ENCODE measurements at places on chromosomes 16 and 17. TPM values are rescaled to one million over a fixed set of nuclear protein-coding genes. Genes with fewer than 3 reads are reported as not detected.

- H3K27me3 ChIP-seq = no peaks in the 10 kb centered on the region
- no peak overlapping the region for H3K4me3 ChIP-seq
- H3K36me3 ChIP-seq = no peaks in the 10 kb centered on the region
- no peaks in the 10 kb centered on the region for H3K4me1 ChIP-seq
These were observed 9.1 kb upstream of the DUXB start for GRCh38 chr16:75710344-75710743.

DNA sequence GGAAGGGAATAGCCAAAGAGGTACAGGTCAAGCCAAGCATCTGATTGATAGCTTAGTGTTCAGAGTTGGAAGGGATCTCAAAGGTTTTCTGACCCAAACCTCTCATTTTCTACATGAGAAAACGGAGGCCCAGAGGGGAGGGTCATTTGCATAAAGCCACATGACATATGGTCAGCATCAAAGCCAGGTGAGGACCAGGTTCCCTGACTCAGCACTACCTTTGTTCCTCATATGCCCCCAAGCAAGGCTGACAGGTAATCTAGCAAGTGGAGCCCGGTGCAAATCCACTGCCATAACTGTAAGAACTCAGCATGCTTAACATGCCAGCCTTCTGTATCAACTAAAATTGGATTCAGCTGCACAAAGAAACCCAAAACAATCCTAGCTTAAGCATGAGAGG is 28.2 kb upstream of the CCL1 start:
- no peak overlapping the region for H3K27ac ChIP-seq
- no peak overlapping the region for H3K4me3 ChIP-seq
- no peak for DNase-seq
- H3K27me3 ChIP-seq = no peaks in the 10 kb centered on the region
- H3K4me1 ChIP-seq = no peaks in the 10 kb centered on the region

DNA sequence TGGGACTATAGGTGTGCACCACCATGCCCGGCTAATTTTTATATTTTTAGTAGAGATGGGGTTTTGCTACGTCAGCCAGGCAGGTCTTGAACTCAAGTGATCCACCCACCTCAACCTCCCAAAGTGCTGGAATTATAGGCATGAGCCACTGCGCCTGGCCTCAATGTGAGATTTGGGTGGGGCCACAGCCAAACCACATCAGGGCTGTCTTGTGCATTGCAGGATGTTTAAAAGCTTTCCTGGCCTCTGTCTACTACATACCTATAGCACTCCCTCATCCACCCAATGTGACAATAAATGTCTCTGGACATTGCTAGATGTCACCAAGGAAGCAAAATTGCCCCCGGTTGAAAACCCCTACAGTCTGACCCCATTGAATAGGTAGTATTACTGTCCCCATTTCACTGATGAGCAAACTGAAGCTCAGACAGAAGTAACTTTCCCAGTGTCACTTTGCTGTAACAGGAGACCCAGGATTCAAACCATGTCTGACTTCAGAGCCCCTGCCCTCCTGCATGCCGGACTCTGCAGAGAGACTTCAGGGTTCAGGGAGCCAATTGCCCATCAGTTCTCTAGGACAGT is 3.6 kb upstream of the MAP3K14 start:
- H3K36me3 ChIP-seq = no peaks in the 10 kb centered on the region
- no peak overlapping the region for H3K27ac ChIP-seq
- H3K27me3 ChIP-seq = no peaks in the 10 kb centered on the region
- H3K4me3 ChIP-seq = no peak overlapping the region

- H3K27ac ChIP-seq = no peak overlapping the region
- H3K27me3 ChIP-seq = no peaks in the 10 kb centered on the region
- no peaks in the 10 kb centered on the region for H3K36me3 ChIP-seq
- no peak for DNase-seq
- H3K4me3 ChIP-seq = no peak overlapping the region
These were observed 35.3 kb upstream of the LRRC75A start for GRCh38 chr17:16527298-16527697.

DNA sequence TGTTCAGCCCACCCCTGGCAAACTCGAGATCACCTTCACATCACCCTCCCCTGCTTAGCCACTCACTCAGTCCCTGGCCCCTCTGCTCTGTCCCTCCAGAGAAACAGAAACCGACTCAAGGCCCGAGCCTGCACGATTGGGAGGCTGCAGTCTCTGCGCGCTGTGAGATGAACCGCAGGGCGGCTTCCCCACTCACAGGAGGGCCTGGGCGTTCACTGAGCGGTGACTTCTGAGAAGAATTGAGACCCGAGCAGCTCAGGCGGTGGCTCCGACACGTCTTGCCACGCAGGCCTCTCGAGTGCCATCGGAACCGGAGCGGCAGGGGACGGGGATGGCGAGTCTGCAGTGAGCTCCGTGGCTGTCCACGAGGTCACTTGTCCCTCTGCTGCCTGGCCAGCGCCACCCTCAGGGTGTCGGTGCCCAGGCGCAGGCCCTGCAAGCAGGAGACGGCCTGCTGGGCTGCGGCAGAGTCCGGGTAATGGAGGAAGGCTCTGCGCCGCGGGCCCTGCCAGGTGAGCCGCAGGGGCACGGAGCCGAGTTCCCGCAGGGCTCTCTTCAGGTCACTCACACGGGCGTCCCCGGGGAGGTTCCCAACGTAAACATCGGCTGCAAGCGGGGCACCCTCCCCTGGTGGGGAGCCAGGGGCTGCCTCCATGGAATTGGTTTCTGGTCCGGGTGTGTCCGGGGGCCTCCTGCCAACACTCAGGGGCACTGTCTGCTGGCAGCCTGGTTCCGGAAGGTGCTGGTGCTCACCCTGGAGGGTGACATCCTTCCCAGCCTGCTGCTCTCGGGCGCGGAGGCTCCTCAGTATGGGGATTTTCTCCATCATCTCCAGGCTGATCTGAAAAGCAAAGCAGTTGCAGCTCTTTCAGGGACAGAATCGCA is 21.6 kb downstream of the FOXF1 start:
- DNase-seq = no peak
- no peaks in the 10 kb centered on the region for H3K27me3 ChIP-seq

DNA sequence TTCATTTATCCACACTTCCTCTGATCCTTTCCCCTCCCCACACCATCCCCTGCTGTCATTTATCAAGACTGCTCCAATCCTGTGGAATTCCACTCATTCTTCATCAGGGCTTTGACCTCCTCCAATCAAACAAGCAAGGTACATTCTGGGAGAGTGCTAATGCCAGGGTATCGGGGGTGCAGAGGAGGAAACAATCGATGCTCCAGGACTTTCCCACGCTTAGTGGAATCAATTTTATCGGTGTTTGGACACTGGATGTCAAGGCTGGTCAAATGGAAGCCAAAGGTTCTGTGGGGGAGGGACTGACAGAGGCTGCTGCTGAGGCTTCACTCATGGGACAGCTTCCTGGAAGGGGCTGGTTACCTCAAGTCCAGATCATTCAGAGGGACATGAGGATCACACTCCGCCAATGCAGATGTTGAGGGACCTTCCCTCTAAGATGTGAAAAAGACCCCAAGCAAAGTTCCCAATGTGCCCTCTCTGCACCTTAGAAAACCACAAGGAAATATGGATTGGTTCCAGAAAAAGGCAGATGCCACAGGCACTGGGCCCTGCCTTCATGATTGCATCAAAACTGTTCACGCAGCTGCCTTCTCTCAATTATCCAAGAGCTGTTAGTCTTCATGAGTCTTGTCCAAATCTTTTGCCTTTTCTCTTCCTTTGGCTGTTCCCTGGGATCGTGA is 44.7 kb upstream of the SOX9 start:
- H3K27ac ChIP-seq = no peak overlapping the region
- H3K36me3 ChIP-seq = no peaks in the 10 kb centered on the region
- no peak for DNase-seq
- no peaks in the 10 kb centered on the region for H3K4me1 ChIP-seq
- H3K27me3 ChIP-seq = no peaks in the 10 kb centered on the region

- no peaks in the 10 kb centered on the region for H3K27me3 ChIP-seq
- no peak for DNase-seq
- no peaks in the 10 kb centered on the region for H3K4me1 ChIP-seq
- no peak overlapping the region for H3K4me3 ChIP-seq
These were observed 17.9 kb downstream of the USP7 start for GRCh38 chr16:8945626-8946296.

- no peak overlapping the region for H3K4me3 ChIP-seq
- peaks cover 4% of the 10 kb centered on the region for H3K4me1 ChIP-seq
- H3K36me3 ChIP-seq = no peaks in the 10 kb centered on the region
- no peaks in the 10 kb centered on the region for H3K27me3 ChIP-seq
- no peak for DNase-seq
- peak overlapping the region; percentile 69 for H3K27ac ChIP-seq
These were observed 64.3 kb downstream of the TUBD1 start for GRCh38 chr17:59828478-59828760.

DNA sequence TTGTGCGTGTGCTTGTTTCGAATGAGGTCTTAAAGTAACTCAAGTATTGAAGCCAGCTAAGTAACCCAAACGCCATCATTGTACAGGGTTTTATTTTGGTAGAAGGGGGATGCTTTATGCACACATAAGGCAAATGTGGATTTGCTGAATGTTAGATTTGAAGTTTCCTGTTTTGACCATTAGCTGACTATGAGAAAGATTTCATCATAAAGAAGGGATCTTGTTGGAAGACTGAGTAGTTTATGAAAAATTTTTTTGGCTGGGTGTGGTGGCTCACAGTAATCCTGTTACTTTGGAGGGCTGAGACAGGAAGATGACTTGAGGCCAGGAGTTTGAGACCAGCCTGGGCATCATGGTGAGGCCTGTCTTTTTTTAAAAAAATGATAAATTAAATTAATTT is 10.0 kb upstream of the ZFP3 start:
- no peaks in the 10 kb centered on the region for H3K27me3 ChIP-seq
- no peaks in the 10 kb centered on the region for H3K36me3 ChIP-seq
- no peaks in the 10 kb centered on the region for H3K4me1 ChIP-seq
- H3K27ac ChIP-seq = no peak overlapping the region
- DNase-seq = no peak

GRCh38 chr16:50261707-50262235 is 4.6 kb upstream of the ADCY7 start:
- H3K27me3 ChIP-seq = no peaks in the 10 kb centered on the region
- H3K4me3 ChIP-seq = no peak overlapping the region
- no peak for DNase-seq
- H3K36me3 ChIP-seq = no peaks in the 10 kb centered on the region
- no peak overlapping the region for H3K27ac ChIP-seq
- H3K4me1 ChIP-seq = no peaks in the 10 kb centered on the region

The LONP2 gene
- total RNA-seq = 77.1 TPM

The SLC46A1 gene
- total RNA-seq = 14.7 TPM

The CAMKK1 gene
- total RNA-seq = 6.0 TPM

The ACSM3 gene
- total RNA-seq = 31.5 TPM

The NPW gene
- total RNA-seq = not detected

The AIPL1 gene
- total RNA-seq = not detected

Data from kidney (tissue), 22 donors.